ENCODE measurements at places on chromosomes 4 and X.

GRCh38 chr4:38125816-38126215 is 165.6 kb downstream of the PTTG2 start:
- no peak for DNase-seq

DNA sequence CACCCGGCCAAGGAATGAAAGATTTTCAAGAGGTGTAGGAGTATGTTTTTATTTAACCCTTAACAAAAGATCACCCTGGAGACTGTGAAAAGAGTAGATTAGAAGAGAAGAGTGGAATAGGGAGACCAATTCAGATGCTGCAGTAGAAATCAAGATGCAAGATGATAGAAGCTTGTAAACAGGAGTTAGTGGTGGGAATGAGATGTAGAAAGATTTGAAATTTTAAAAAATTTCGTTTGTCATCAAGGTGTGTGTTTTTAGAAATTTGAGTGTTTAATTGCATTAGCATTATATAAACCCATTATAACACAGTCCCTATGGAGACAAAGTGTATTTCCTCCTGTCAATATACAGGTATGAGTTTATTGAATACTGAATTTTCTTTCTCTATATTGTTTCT is 42.1 kb upstream of the IL1RAPL2 start:
- no peak for DNase-seq

DNA sequence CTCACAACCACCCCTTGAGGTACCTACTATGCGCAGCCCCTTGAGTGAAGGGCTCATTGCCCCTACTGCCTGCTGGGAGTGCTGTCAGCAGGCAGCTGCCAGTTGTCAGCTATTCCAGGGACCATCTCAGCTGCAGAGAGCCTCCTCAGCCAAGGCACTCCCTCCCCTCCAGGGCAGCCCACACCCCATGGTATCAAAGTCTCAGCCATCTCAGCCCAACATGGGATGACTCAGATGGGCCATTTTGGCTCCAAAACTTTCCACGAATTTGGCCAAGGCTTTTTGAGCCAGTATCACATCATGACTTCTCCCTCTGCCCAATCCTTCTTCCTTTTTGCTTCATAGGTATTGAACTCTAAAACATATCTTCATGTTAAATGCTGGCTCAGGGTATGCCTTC is 61.4 kb upstream of the MAP3K15 start:
- no peak for DNase-seq

DNA sequence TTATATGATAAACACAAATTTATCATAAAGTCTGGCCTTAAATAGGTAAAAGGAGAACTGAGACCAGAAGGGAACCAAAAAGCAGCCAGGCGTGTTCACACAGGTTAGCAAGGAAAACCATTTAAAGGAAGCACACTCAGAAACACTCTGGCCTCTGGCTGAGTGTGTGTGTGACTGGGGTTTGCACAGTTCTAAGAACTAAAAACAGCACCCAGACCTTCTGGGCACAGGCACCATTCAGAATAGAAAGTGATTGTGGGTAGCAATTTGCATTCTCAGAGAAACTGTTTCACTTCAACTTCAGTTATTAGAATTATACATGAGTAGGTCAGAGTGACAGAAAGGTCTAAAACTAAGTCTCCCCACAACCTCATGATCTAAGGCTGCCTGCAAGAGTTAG is 10.0 kb downstream of the GPR82 start:
- DNase-seq = peak; percentile 11

GRCh38 chrX:110698696-110699095 is 96.9 kb downstream of the CHRDL1 start:
- DNase-seq = no peak
